Activated T-cell treated with anti-CD3 and anti-CD28 coated beads for 48 hours (primary cell): ENCODE measurements at places on chromosomes 5 and 9.

- DNase-seq, result no peak
Observed at GRCh38 chr5:39716532-39717028, 291.8 kb upstream of the DAB2 start.

DNA sequence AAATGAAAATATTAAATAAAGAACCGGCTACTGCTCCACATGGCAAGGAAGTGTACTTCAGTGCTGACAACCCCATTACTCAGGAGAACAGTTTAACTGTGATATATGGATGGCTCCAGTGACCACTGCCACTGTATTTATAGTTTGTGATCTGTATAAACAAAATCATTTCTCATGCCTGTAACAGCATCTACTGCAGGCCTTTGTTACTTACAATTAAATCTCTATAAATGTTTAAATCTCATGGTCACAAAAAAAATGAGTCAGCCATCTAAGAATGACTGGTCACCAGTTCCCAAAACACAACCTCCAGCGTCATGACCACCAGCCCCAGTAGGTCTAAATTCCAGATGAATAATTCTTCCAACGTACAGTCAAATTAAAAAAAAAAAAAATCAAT, 24.6 kb downstream of the SERINC5 start:
- no peak for DNase-seq

DNA sequence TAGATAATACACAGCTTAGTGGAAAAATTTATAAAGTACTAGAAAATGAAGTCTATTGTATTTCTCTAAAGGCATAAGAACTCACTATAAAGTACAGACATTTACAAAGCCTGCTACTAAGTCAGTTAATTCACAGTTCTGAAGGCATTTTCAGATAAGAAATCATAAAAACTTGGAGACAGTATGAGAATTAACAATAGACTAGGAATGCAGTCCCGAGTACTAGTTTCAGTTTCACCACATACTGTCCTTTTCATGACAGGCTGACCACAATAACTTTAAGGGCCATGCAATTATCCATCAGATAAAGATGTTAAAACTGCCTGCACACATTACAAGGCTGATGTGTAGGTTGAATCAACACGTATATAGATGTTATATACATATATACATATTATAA, 362.6 kb upstream of the SMC2 start:
- no peak for DNase-seq

DNA sequence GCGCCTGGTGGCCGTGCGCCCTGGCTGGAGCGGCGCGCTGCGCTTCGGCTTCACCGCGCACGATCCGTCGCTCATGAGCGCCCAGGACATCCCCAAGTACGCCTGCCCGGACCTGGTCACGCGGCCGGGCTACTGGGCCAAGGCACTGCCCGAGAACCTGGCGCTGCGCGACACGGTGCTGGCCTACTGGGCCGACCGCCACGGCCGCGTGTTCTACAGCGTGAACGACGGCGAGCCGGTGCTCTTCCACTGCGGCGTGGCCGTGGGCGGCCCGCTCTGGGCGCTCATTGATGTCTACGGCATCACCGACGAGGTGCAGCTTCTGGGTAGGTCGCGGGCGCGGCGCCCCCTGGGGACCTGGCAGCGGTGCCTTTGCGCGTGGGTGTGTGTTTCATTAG, 28.9 kb downstream of the NEURL1B start:
- DNase-seq, result no peak

GRCh38 chr9:136526625-136527066, 19.2 kb downstream of the NOTCH1 start:
- DNase-seq, result no peak

- no peak for DNase-seq
Observed at GRCh38 chr5:153147891-153148623, 342.4 kb upstream of the GRIA1 start.

DNA sequence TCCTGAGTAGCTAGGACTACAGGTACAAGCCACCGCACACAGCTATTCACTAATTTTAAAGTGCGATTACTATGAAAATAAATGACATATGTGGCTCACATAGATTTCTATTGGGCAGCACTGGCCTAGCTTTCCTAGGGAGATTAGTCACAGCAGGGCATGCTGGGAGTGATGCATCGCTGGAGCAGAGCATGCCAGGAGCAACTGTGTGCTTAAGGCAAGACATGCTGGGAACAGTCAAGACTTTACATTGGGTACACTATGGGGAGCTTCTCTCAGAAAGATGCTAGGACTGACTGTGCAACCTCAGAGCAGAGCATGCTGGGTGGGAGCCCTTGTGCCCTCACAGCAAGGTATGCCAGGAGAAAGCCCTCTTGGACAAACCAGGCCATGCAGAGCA, 9.3 kb downstream of the ST6GALNAC6 start:
- no peak for DNase-seq

- no peak for DNase-seq
Observed at GRCh38 chr9:33304362-33304761, 14.0 kb downstream of the NFX1 start.

DNA sequence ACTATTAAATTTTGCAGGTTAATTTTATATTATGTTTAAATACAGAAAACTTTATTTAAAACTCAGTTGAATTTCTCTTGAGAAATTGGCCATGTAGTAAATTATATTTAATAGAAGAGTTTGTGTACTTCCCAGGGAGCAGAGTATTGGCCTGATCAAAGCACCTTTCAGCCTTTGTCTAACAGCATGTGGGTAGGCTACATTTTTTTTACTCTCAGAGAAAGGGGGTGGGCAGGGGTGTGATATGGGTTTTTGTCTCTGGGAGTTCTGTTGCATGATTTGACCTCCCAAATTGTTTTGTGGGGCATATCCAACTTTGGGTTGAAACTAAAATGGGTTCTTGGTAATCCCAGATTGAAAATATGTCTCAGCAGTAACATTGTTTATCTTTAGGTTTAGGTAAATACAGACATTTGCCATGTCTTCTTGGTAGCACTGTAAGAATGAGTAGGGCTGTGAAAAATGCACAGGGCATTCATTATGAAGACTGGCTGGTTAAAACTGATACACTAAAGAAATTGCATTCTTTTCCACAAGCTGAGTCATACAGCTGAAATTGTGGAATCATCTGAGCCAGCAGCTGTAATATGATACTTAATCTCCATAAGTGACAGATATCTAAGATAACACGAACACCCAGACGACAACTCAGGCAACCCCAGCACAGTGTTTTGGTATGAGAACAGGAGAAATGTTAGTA, 75.4 kb upstream of the CDKN2B start:
- DNase-seq, result no peak

- DNase-seq, result no peak
Observed at GRCh38 chr5:153863951-153864350, 174.8 kb downstream of the FAM114A2 start.

GRCh38 chr5:76622973-76623596, at the start of gene F2RL2:
Gene F2RL2 (minus strand): TSS chr5:76623403. CDS start chr5:76623230, 173 bp downstream.
- DNase-seq, result no peak

DNA sequence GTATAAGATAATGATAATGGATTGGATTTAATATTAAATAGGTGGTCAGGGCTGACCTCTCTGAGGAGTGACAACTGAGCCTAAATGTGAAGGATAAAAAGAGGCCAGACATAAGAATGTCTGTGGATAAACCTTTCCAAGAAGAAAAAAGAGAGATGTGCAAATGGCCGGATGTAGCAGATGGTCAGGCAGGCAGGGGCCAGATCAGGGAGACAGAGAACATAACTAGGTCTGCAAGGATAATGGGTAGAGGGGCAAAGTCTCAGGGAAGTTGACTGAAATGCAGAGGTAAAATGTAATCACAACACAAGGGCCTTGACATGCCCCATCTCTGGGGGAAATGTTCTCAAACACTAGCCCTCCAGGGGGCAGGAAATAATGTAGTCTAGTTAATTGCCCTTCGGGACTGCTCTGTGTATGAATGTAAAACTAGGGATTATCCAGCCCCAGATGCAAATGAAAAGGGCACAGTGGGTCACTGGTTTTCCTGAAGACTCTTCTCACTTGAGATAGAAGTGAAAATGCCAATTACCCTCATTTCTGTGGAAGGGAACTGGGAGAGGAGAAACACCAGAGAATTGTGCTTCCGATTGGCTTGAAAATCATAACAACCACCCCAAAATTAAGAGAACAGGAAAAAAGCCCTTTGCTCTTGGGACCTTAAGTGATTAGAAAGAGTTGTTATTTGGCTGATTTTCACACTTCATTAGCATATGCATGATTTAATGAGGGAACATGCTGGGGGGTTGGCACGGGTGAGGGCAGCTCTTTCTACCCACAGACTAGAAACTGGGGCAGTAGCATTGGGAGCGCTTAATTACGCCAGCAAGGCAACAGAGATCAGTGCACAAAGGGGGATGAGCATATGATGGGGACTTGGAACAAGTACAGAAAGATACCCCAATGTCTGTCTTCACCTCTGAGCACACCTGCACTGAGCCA, 88.6 kb downstream of the PPP2R2B start:
- DNase-seq, result no peak

- DNase-seq, result no peak
Observed at GRCh38 chr5:112312295-112313275, 106.5 kb downstream of the EPB41L4A start.

DNA sequence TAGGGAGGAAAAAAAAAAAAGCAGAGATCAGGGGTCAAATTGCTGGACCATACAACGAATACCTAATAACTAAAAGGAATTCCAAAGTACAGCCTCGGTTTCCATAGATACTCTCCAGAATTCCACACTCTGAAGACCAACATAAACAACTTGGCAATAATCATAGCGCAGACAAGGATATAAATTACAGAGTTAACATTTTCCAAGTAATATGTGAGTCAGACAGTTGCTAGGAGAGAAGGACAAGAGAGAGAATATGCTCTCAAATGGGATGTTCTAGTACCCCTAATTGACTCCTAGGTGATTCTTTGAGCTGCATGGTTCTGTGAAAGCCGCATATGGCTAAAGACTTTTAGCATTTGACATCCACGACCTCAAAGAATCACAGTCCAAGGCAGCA, 165.2 kb downstream of the FRMD3 start:
- DNase-seq, result no peak

DNA sequence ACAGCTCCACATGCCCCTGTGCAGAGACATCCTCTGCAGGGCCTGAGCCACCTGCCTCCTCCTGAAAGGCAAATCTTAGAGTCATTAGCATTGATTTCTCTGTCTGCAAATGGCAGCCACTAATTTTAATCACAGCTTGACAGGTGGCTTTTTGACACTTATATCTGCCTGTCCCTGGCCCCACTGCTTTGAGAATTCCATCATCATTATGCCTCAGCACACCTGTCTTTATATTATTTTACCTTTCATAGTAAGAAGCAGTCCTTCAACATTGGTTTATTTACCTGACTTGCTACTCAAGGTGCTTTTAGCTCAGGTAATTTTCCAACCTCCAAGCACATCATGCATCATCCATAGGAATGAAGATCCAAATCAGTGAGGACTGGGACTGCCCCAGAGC, 451.3 kb downstream of the MTRR start:
- no peak for DNase-seq

DNA sequence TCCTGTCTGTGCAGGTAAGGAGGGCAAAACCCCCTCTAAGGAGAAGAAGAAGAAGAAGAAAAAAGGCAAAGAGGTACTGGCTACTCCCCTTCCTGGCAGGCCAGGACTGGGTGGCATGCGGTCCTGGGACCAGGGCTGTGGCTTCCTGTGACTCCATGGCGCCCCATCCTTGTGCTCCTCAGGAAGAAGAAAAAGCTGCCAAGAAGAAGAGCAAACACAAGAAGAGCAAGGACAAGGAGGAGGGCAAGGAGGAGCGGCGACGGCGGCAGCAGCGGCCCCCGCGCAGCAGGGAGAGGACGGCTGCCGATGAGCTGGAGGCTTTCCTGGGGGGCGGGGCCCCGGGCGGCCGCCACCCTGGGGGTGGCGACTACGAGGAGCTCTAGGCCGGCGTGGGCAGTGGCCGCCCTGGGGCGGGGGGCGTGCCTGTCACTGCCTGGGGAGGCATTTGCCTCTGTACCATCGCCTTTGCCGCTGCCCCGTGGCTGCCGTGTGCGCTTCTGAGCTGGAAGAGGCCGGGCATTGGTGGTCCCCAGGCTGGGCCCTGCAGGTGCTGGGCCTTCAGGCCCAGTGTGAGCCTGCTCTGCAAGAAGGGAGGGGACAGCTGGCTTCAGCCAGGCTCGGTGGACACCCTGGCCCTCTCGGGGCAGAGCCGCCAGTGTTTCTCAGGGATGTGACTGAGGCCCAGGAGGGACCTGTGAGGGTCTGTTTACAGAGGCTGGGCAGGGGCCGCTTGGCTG, 2.0 kb upstream of the AJM1 start:
- DNase-seq, result no peak

GRCh38 chr5:93583439-93583767, 381 bp downstream of the NR2F1 start:
- no peak for DNase-seq

GRCh38 chr9:115694991-115695390, 458.6 kb upstream of the PAPPA start:
- DNase-seq, result no peak

- DNase-seq, result peak; percentile 21
Observed at GRCh38 chr5:96079075-96079474, 117.4 kb upstream of the ELL2 start.

GRCh38 chr5:74927336-74927735, 61.1 kb upstream of the FAM169A start:
- DNase-seq, result no peak

DNA sequence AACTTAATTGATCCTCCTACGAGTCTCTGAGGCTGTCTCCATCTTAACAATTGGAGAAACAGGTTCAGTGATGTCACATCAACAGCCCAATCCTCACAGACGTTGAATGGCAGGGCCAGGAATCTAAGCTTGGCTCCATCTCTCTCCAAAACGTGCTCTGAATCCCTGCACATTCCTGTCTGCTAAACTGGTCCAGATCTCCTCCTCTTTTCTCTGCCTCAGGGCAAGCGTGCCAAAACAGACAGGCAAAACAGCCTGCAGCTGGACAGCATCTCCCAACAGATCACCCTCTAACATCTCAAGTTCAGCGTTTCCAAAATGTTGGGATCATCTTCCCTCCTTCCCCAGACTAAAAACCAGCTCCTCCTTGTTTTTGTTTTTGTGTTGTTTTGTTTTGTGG, 6.6 kb downstream of the FBP1 start:
- no peak for DNase-seq

DNA sequence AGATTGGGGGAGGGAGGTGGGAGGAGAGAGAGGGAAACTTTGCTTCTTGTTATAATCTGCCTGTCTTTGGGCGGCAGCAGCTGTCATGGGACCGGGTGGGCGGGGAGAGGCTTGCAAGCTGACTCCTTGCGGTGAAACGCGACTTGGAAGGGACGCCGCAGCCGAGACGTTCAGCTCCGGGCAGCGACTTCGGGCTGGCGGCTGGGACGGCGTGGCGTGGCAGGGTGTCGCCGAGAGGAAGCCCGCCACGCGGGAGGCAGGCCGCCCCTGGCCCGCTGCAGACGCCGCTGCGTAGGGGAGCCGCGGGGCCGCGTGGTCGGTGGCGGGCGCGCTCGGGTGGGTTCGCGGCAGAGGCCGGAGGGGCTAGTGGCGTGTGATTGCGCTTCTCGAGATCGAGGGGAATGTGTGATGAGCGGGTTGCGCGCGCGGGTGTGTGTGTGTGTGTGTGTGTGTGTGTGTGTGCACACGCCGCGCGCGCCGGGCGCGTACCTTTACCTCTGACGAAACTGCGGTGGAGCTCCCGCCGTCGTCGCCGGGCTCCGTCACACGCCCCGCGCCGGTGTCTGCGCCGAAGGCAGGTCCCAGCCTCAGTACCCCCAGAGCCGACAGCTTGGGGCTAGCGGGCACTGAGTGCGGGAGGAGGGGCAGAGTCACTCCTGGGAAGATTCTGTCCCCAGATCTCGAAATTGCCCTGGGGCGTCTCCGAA, 1.7 kb downstream of the PPARGC1B start:
- peak; percentile 72 for DNase-seq
